Retinal pigment epithelial cell (primary cell): ENCODE measurements at places on chromosomes 5 and 9.

DNA sequence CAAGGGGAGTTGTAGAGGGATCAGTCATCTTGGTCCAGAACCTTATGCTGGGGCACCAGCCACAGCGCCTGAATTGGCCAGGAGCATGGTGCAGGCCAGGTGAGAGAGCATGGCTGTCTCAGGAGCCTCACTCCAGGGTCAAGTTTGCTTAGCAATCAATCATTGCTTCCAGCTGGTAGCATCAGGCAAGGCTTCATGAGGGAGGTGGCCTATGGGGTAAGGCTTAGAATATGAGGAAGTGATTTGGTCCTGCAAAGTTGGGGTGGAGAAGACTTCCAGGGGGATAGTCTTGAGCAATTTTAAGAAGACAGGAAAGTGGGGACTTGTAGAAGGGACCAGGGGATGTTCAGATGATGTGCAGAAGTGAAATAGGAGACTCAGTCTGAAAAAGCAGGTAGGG lies 53.9 kb upstream of the PITX1 start:
- no peak for DNase-seq

- no peak for DNase-seq
These were observed 85.9 kb downstream of the NTRK2 start for GRCh38 chr9:84755380-84755779.

- no peak for DNase-seq
These were observed 146.5 kb downstream of the FANCC start for GRCh38 chr9:95171001-95171400.

GRCh38 chr5:5145651-5146529 lies 5.8 kb downstream of the ADAMTS16 start:
- DNase-seq: no peak

DNA sequence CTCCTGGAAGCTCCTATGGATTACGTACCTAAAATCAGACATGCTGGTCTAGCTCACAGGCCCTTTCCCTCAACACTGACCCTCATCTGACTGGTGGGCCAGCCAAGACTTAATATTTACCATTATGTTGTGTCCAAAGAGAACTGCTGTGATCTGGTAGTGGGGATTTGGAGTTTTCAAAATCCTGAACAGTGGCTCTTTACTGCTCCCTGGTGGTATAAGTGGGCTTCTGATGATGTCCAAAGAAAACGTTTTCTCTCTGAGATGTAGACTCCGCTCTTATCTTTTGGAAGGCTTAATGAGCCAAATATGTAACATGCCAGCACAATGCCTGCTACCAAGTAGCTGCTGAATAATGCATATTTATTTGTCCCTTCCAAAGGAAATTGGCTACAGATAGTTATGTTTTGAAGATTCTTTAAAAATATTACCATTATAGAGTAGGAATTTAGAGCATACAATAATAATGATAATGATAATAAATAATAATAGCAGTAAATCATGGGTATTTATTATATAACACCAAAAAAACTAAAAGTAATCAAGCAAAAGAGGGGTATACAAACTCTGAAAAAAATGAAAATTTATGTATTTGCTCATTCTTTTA lies 406.6 kb upstream of the TNC start:
- DNase-seq: peak; percentile 47

- DNase-seq: no peak
These were observed 61.4 kb upstream of the NFIL3 start for GRCh38 chr9:91485006-91485405.

DNA sequence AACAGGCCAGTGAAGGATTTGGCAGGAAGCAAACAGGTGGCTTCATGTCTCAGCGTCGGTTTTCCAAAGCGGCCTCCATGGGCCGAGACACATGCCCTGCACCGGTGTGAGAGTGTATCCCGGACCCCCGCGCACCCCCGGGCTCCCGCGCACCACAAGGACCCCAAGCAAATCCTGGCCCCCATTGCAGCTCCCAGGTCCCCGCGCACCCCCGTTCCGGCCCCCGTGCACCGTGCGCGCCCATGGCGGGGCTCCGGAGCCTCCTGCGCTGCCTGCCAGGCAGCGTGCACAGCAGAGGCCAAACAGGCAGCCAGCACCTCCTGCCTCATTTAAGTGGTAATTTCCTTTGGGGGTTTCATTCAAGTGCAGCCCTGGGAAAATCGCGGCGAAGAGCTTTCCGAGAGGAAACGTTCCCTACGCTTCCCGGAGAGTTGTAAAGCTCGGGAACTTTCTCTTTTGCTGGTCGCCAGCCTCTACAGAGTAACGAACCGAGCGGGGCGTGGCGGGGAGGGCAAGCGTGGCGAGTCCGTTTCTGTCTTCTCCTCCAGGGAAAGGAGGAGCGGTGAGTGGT lies 145.5 kb upstream of the SLC24A2 start:
- no peak for DNase-seq

GRCh38 chr5:10994091-10994986 lies 233.3 kb upstream of the DAP start:
- DNase-seq: no peak

DNA sequence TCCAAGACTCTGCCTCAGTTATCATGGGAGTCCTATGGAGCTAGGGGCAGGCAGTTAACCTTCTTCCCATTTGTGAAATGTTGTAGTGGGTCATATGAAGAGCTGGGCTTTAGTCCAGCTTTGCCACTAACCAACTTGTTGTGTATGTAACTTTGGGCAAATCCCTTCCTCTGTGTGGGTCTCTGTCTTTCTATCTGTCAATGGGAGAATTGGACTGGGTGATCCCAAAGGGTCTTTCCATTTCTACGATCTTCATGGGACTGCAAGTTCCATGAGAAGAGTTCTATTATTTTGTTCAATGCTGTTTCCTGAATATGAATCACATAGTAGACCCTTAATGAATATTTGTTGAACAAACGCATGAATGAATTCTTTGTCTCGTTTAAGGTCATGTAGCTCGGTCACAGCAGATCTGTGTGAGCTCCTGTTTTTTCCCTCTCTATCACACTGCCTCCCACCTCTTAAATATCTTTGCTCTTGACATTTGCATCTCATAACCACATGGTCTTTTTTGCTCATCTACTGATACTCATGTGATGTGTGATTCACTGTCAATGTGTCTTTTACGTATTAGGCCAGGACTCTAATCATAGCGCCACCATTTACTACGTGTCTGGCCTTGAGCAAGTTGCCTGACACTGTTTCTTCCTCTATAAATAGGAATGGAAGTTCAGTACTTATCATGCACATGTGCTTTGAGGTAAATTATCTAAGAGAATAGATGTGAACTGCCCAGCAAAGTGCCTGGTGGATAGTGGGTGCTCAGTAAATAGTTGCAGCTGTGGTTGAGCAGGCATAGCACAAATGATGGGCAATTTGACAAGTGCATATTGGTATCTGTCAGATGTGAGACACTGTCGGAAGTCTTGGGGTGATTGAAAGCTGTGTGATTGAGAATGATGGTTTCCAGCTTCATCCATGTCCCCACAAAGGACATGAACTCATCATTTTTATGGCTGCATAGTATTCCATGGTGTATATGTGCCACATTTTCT lies 37.4 kb downstream of the PTTG1 start:
- DNase-seq: peak; percentile 31

- DNase-seq: no peak
These were observed 67.1 kb downstream of the DAB2IP start for GRCh38 chr9:121718501-121718900.

GRCh38 chr9:15570769-15571168 lies 17.9 kb downstream of the CCDC171 start:
- no peak for DNase-seq

DNA sequence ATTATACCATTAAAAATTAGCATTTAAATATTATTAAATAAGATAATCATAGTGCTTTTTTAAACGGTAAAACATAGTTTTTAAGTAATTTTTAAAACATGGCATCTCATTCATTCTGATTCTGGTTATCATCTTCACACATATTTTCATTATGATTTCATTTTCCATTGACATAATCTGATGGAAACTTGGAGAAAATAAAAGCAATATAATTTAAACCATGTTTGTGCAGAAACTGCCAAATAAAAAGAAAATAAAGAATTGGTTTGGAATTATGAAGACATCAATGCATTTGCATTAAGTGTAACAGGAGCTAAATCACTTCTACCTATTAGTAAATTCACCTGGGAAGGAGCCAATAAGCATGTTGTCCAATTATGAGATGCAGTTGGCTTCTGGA lies 490.1 kb upstream of the CD180 start:
- no peak for DNase-seq

GRCh38 chr9:72675586-72675985 lies 154.2 kb downstream of the TMC1 start:
- DNase-seq: peak; percentile 81

- no peak for DNase-seq
These were observed 184.0 kb downstream of the MAN2A1 start for GRCh38 chr5:109873687-109874086.

DNA sequence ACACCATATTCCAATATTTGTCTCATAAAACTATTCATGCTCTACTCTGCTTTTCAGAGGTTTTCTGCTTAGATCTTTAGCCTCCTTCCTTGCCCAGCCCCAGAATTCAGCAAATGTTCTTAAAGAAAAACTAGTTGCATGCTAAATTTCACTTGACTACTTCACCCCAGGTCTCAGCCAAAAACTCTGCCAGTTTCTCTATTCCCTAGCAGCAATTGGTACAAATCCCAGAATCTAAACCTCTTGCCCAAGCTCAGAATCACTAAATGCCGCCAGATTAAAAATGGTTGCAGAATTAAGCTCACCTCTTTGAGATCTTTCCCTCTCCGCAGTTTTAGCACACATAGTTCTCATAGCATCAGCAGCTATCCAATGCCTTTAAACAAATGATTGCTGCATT lies 331.2 kb upstream of the SMARCA2 start:
- no peak for DNase-seq

GRCh38 chr9:117552811-117553210 lies 138.0 kb upstream of the ASTN2 start:
- DNase-seq: no peak

- no peak for DNase-seq
These were observed at the start of gene CANX for GRCh38 chr5:179698935-179699615. TSS of gene CANX (plus strand) at chr5:179698967. CDS start at chr5:179705682, 6,715 bp downstream.

DNA sequence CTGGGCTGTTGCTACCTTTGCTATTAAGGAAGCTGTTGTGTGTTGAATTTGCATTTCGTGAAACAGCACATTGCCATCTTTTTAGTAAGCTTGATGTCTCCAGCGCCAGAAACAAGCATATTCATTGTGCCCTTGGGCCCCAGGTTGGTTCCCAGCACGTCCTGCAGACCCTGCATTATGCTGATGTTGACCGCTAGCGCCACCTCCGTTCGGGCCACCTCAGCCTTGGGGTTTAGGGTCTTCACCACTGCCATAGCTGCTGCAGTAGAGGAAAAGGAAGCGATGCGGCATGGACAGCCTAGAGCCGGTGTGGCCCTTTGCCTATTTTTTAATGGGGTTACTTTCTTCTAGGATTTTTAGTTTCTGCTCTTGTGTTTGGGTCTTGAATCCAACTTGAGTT lies 23.8 kb upstream of the OTULIN start:
- DNase-seq: no peak

- no peak for DNase-seq
These were observed 31.4 kb downstream of the HMGCR start for GRCh38 chr5:75368391-75368790.

DNA sequence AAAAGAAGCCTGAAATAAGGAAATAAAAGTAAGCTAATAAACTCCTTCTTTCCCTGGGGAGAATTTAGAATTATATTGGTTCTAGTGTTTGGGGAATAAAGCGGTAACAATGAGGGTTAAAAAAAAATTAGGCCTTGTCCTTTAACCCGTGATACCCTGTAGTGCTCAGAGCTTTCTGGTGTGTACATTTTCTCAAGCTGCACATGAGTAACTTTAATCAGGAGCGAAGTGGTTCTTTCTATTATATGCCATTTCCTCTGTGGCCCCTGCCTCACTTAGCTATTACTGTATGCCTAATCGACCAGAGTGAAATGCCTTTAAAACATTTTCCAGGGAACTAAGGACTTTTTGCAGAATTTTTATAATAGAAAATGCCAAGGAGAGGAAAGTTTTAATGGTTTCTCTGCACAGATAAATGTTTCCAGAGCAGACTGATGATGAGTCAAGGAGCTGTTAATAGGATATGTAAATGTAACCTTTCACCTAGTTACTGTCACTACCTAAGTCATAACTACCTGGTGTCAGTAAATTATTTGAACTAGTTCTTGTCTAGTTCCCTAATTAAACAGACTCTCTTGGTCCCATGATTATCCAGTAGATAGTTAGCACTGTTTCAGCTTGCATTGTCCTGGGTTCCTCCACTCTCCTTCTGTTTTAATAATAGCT lies 7.6 kb downstream of the PAM start:
- DNase-seq: no peak

DNA sequence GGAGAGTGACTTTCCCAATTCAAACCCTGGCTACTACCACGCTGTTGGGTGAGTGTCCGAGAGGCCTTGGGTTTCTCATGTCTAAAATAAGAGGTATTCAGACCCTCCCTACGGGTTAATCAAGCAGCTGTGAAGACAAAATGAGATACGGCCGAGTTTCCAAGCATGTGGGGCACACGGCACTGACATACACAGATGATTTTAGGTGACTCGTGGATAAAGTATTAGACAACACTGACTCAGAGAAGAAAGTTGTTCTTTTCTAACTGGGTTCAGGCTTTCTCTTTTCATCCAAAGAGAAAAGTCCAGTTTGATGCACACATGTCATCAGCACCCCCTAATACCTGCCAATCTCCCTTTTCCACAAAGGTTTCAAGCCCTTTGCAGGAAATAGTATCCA lies 15.6 kb downstream of the FOXI1 start:
- DNase-seq: no peak

GRCh38 chr5:30838936-30839496 lies 354.5 kb upstream of the CDH6 start:
- no peak for DNase-seq

GRCh38 chr5:126971455-126972031 lies 58.8 kb downstream of the MARCHF3 start:
- no peak for DNase-seq

DNA sequence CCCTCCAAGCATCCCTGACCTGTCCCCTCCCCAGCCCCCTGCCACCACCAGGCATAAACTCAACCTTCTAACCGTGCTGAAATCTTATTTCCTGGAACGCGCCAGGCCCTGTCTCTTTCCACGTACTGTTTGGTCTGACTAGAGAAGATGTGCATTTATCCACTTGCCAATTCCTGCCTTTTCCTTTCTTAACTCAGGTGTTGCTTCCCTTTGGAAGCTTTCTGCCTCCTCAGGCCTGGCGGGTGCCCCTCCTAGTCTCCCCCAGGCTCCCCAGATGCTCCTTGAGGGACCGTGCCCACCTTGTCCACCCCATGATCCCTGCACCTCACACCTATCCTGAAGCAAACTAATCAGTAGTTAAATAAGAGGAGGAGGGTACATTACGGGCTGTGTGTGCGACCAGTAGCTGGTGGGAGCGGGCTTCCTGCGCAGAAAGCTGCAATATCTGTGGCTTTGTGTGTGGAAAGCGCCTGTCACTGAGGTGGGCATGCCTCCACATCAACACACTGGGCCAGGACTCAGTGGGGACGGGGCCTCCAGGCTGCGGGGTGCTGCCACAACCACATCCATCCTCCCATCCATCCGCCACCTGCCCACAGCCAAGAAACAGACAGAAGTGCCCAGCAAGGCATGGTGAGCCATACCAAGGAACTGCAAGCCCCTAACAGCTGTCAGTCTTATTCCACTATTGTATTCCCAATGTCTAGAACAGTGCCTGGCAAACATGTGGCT lies 73.5 kb downstream of the COL23A1 start:
- DNase-seq: no peak

- DNase-seq: no peak
These were observed 26.4 kb downstream of the MARCHF3 start for GRCh38 chr5:127003798-127004495.
